ENCODE measurements at places on chromosomes 4 and X. TPM values are rescaled to one million over a fixed set of nuclear protein-coding genes. Genes with fewer than 3 reads are reported as not detected.

GRCh38 chrX:23185951-23186350 lies 148.7 kb upstream of the PTCHD1 start:
- DNase-seq, result no peak

DNA sequence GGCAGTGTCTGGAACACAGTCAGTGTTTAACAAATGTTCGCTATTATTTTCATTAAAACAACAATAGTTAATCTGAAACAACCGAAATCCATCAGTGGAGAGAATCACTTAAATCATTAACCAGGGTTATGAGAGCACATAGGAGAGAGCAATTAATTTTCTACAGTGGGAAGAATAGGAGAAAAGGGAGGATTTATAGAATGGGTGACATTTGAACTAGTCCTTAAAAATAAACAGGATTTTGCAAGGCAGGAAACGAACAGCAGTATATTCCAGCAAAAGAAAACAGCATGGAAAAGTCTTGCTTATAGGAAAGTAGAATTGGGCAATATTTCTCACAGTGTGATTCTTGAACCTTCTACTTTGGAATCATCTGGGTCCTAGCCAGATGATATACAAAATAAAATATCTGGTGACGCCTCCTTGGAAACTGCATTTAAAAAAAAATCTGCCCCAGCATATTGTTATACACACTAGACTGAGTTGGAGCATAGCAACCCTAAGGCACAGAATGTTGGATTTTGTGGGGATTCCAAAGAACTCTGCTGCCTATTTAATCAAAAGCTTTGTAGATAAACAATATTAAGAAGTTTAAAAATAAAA lies 56.1 kb downstream of the INTS12 start:
- no peak for DNase-seq

DNA sequence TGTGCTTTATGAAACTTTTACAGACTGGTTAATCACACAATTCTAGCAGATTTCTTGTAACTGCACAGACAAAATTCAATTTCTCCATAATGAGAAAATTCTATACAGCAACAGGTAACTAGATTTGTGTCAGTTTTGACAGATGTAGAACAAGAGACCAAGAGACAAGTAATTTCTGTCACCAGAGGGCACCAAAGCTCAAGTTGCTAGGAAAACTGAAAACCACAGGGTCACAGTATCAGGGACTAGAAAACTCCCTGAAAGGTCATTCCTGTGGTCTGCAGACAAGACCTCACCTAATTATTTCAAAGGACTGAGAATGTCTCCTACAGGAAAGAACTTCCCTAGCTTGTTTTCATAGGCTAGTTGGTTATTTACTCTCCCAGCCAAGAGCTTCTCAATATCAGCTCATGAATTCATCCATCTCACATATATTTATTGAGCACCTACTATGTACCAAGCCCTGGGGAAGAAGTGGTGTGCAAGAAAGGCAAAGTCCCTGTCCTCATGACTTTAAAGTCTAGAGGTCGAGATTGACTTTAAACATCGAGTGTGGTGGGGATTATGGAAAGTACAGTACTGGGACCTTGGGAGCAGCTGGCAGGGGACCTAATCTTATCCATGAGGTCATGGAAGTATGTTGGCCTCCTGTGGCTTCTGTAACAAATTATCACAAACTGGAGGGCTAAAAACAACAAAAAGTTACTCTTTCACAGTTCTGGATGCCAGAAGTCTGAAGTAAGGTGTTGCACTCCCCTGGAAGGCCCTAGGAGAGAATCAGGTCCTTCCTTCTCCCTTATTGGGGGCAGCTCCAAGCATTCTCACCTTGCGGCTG lies 47.8 kb upstream of the SETD7 start:
- no peak for DNase-seq

GRCh38 chrX:29470030-29470429 lies 745.3 kb upstream of the MAGEB2 start:
- no peak for DNase-seq

DNA sequence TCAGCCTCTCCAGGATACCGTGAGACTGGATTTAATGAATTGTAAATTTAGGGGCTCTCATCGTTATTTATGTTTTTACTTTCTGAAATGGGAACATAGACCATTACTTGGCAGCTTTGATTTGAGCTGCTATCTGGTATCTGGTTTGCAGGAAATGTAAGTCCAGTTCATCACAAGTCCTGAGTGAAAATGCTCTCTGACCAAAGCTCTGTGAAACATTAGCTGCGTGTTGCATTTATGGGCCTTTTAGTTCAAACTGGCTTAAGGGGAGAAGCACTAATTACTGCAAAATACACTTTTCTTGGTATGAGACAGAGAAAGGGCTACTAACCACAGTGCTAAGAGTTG lies 420 bp downstream of the CC2D2A start:
- DNase-seq, result no peak

- DNase-seq, result no peak
These were observed 324.2 kb downstream of the PCDH19 start for GRCh38 chrX:100085846-100086245.

DNA sequence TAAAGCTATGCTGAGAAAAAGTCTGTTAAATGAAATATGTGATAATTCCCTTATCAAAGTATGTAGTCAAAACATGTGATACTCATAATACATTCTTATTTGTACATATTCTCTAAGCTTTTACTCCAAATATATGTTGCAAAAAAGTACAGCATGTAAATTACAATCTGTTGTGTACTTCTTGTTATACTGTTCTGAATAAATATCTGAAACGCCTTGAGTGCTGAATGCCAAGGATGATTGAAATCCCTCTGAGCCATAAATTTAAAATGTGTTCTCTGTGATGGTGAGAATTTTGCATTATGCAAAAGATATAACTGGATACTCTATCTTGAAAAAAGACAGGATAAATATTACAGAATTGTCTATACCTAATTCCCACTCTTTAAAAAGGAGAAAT lies 1128.0 kb downstream of the STPG2 start:
- DNase-seq, result no peak

DNA sequence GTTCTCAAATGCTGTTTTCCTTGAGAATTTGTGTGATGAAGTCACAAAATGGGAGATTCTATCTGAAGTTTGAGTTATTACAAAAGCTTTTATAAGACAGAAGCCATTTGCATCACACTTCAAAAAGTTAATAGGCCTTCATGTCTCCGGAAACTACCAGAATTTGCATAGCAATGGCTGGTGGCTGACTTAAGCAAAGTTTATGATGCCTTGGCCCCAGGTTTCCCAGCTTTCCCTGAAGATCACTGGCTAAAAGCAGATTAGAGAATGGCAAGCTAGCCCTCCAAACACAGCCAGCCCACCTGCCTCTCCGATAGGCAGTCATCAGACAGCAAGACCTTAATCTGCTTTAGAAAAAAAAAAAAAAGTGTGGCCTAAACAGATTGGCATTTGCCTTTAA lies 197.8 kb downstream of the HS3ST1 start:
- no peak for DNase-seq

DNA sequence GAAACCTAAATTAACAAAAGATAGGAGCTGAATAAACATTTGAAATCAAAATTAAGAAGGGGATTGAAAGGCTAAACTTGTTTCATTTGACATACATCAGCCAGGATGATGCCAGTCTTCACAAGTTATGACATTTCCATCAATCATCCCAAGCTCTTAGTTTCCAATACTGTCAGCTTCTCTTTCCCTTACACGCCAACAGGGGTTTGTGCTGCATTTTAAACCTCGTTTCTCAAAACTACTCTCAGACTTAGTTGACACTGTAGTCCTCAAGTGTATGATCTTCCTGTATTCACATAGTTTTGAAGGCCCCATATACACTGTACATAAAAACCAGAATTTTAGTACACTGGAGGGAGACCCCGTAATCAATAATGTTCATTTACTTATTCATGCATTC lies 840 bp upstream of the P2RY10 start:
- no peak for DNase-seq

DNA sequence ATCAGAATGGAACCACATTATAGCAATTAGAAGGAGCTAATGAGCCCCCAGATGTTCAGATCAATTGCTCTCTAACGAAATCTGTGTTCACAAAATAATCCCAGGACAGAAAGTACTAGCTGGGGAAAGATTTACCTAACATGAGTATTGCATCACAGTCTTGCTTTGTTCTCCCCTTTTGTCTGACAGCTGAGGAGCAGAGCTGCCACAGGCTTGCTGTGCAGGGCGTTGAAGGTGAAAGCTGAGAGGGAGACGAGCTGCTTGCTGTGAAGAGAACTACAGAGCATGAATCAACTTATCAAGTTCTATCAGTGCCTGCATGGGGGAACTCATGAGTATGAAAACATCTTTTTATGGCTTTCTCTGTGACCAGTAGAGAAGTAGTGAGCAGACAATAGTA lies 441.2 kb downstream of the CENPC start:
- no peak for DNase-seq

- DNase-seq, result no peak
These were observed 51.3 kb upstream of the NPNT start for GRCh38 chr4:105843941-105844340.

DNA sequence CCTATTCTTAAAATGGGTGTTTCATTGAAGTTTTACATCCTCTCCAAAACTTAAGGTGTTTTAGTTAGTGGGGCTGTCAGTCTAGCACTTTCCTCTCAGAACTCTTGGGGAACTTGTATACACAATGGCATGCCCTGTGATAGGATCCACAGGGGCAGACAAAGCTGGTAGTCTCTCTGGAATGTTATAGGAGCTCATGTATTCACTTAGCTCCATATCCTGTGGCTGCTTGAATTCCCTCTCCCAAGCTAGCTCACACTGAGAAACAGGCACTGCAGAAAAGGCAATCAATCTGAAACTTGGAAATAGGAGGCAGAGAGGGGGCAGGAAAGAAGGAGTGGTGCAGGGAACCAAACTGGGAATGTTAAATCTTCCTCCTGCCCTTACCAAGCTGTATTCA lies 26.3 kb upstream of the ARMCX2 start:
- DNase-seq, result no peak

- no peak for DNase-seq
These were observed 12.0 kb upstream of the CD38 start for GRCh38 chr4:15765910-15766697.

DNA sequence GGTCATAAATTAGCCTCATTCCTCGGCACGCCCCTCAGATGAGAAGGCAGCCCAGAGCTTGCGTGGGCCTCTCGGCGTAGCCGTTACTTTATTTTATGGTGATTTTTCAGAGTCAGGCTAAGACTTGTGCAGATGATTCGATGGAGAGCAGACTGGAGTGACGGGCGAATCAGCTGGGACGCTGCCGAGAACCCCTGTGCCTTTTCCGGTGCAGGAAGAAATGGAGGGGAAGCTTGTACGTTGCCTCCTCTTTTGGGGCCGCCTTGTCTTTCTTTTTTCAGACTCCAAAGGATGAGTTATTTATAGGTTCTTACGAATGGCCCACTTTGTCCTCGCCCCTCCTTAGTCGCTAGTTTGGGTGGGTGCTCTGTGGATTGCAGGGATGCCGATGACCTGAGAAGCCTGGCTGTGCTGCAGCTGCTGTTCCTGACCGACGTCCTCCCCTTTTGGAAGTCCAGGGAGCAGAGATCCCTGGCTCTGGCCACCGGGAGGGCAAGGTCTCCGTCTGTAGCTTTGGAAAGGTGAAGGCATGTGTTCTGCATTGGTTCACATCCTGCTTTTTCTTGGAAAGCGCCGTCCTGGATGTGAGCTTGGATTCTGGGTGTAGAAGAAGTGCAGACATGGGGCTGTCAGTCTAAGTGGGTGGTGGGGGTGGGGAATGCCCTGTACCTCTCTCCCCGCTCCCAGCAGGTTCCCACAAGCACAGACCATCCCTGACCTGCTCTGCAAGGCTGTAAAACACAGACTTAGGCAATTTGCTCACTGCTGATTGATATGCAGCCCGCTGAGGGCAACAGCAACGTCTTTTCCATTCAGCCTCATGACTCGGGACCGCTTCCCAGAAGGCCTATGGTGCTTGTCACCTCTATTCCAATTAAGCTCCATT lies 9.3 kb downstream of the SORCS2 start:
- no peak for DNase-seq

DNA sequence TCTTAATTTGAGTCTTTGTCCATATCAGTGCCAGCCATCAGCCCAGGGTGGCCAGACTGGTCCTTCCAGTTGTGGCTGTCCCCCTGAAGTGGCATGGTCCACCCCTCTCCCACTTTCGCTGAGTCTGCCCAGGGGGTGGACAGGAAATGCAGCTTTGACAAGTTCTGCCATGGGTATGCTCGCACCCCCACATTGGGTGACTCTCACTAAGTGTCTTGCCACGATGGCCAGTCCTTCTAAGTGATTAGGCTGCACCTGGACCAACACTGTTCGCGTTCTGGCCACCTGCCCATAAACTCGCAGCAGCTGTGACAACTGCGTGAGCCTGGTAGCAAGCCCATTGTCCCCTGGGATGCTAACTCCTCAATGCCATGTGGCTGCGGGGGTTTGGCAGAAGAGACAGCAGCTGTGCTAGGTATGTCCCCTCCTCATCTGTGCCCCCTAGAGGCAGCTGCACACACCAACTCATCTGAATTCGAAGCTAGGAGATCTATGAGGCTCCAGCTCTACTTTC lies 10.0 kb upstream of the LNX1 start:
- peak; percentile 35 for DNase-seq

- DNase-seq, result no peak
These were observed 233.1 kb upstream of the SPRY1 start for GRCh38 chr4:123163501-123163900.

DNA sequence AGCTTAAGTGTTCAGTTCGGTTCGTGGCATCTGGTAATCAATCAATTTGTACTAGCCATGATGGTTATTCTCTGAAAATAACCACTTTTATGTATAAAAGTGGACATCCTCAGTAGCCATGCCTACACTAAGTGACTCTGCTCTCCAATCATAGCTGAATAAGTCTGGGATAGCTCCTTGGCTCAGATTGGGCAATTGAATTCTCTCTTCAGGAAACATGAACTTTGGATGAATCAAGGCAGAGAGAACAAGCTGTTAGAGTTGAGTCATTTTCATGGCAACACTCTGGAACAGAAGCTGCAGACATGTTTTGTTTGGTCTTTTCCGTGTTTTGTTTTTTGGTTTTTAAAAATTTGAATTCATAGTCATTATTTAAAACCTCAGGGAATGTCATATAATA lies 66.8 kb upstream of the TMEM164 start:
- no peak for DNase-seq

DNA sequence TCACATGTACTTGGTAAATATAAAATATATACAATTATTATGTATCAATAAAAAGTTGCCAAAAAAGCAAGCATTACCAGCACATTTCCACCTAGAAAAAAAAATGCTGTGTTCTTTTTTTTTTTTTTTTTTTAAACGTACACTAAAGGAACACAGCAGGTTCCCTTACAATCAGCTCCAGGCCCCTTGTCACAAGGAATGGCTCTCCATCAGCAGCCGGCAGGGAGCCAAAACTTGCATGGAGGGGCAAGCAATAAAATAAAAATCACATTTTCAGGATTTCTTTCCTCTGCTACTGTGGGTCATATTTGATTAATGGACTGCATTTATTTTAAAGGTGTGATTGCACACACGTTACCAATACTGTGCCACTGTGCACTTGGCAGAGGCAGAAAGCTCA lies 460.3 kb downstream of the GPAT3 start:
- DNase-seq, result no peak

Gene GPRIN3
- 5.9 TPM for total RNA-seq

Gene TMPRSS11D
- not detected for total RNA-seq

Gene GJB1
- not detected for total RNA-seq

Gene BEX2
- 0.73 TPM for total RNA-seq

Gene USP38
- 17.6 TPM for total RNA-seq

Gene CCSER1
- 12.9 TPM for total RNA-seq

Measured in Right ventricle myocardium inferior (tissue), 1 donor.